ENCODE measurements at places on chromosomes 6 and 20.

- DNase-seq, result no peak
These were observed 121.7 kb downstream of the BCAS1 start for GRCh38 chr20:53948383-53949318.

GRCh38 chr6:111952821-111953540 lies 79.7 kb upstream of the FYN start:
- DNase-seq, result peak; percentile 76

- DNase-seq, result no peak
These were observed 1.4 kb downstream of the MPC1 start for GRCh38 chr6:166381381-166381732.

GRCh38 chr6:3726421-3726820 lies 25.1 kb downstream of the PXDC1 start:
- no peak for DNase-seq

- no peak for DNase-seq
These were observed 156.0 kb downstream of the TBC1D7 start for GRCh38 chr6:13172291-13172690.

DNA sequence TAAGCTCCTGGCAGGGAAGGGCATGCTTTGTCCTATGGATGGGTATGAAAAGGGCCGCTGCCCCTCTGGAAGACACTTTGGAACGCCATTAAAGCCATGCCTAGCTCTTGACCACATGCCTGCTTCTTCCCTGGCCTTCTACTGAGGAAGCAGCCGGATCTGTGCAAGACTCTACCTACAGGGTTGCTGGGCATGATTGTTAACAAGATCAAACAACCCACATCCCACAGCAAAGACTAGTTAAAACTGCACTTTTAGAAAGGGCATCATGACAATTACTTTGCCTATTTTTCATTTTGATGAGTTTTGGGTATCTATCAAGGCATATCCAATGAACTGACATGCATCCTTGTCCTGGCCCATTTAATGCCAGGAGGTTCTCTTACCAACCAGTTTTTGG lies 25.5 kb downstream of the NSFL1C start:
- DNase-seq, result no peak

DNA sequence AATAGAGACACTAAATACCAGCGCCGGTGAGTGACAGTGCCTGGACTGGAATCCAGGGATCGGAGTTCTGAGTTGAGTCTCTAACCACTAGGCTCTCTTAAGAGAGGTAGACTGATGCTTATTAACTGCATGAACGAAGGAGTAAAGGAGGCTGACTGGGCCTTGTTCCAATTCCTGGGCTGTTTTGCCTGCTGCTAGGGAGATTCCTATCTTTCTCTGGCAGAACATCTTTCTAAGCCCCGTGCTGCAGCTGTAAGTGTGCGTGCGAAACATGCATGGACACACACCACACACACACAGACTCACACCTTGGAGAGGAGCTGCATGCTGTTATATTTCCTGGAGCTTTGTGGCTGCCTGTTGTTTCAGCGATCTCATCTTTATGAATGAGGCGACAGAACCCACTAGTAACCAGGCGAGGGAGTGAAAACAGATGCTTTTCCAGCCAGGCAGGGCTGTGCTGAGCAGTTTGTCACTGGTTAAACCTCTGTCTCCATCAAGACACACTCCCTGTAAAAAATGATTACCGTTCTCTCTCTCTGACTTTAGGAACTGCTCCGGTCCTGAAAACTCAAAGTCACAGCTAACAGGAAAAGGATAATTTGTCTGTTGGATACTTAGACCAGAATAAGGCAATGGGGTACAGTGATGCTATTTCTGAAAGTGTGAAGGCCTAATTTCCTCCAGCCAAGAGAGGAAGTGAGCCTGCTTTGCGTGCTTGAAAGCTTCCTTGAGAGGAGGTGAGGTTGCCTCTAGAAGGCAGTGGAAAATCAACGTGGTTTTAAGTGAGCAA lies 157.4 kb upstream of the ZNF217 start:
- DNase-seq, result peak; percentile 96

DNA sequence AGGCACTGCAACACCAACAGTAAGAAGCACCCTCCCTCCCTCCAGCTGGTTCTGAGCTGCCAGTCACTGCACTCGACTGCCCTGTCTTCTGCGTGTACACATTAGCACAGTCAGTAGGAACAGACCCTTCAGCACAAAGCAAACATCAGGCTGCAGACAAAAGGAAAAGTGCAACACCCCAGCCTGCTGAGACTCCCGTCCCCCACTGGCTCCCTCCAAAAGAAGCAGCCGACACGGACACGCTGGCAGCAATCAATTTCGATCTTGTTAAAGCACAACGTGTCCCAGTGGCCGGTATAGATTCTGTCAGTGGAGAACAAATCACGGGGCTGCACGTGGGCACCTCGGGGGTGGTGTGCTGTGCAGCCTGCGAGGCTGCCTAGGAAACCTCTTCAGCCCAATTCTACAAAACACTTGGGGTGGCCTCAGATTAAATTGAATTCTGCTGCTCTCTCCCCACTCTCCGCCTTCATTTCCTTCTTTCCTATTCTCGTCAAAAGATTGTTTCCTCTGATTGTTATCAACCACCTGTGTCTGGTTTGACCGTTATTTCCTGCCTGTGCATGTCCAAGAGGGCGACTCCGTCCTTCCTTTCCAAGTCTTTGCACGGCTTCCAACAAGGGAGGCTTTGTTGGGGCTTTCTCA lies 38.7 kb downstream of the TRAF3IP2 start:
- DNase-seq, result no peak

DNA sequence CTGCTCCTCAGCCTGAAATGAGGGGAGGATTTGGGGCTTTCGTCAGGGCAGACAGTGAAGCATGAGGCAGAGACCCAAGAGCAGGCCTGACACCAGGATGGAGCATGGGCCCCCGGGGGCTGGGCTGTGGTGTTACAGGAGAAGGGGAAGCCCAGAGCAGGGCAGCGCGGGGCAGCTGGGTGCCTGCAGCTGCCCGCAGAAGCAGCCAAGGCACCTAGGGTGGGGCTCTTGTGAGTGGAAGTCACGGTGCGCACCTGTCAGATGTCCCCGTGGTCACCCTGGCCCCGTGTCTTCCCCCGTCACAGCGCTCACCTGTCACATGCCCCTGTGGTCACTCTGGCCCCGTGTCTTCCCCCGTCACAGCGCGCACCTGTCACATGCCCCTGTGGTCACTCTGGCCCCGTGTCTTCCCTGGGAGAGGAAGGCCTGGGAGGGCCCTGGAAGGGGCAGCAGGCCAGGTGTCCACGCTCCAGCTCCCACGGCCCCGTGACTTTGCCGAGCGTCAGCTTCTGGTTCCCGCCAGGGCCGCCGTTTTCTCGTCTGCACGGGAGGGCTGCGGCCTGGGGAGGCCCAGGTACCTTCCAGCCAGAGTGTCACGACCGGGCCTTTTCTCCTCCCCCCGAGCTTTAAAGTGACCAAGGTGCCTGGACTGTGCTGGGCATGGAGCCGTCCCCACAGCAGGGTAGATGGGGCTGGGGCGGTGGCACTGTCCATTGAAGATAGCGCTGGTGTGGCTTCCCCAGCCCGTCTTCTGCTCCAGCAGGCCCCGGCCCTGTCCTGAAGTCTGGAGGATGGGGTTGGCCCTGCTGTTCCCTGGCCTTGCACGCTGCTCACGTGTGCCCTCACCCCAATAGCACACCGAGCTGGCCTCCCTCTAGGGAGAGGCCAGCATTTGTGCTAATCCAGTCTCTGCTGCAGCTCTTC lies 9.4 kb downstream of the ARFGAP1 start:
- no peak for DNase-seq

GRCh38 chr20:46027245-46027853 lies 1.7 kb upstream of the SLC12A5 start:
- peak; percentile 68 for DNase-seq

DNA sequence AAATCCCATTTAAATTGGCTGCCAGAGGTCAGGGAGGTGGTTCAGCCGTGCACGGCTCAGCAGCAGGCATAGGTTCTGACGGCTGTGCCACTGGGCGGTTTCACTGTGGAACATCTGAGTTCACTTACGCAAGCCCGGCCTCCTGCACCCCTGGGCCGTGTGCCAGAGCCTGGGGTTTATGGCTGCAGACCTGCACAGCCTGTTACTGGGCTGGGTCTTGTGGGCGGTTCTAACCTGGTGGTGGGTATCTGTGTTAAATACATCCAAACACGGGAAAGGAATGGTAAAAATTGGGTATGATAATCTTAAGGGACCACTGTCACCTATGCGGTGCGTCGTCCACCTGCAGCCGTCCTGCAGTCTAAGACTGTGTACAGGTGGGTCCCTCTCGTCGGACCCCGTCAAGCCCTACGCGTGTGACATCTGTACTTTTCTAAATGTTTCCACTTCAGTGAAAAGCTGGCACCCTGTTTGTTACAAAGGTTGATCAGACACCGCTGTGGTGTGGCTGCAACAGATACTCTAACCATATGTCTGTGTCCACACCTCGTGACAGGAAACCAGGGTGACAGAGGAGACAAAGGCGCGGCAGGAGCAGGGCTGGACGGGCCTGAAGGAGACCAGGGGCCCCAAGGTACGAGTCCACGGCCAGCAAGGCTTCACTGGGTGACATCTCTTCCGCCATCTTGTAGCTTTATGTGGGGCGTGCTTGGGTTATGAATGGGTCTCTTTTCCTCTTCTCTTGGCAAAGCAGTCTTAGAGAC lies 21.5 kb downstream of the COL9A3 start:
- DNase-seq, result no peak

GRCh38 chr6:10964684-10965083 lies 77.8 kb downstream of the SYCP2L start:
- DNase-seq, result no peak

- peak; percentile 42 for DNase-seq
These were observed 79.0 kb upstream of the ZNF217 start for GRCh38 chr20:53672484-53673129.

DNA sequence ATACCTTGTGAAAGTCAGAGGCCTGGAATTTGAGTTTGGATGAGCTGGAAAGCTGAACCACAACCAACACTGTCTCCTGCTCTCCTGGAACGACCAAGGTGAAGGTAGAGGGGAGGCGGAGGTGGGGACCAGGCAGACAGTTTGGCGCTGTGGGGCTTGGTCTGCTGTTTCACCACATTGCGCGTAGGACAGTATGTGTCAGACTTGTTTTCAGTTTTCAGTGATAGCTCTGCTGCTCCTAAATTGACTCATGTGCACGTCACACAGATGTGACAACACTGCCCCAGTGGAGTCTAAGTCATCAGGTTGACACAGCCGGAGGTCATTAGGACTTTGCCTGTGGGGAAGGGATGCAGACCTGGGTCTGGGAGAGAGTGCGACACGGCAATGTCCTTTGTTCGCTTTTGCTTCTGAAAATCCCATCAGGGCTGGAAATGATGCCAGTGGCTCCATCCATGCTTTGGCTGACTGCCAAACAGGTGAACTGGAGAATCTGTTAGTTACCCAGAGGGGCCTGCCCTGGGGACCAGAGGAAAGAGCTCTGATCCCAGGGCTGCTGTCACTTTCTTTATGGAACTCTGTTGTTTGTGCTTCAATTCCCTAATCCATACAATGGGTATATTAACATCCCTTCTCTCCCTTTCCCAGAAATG lies 255.5 kb downstream of the CDC5L start:
- no peak for DNase-seq

DNA sequence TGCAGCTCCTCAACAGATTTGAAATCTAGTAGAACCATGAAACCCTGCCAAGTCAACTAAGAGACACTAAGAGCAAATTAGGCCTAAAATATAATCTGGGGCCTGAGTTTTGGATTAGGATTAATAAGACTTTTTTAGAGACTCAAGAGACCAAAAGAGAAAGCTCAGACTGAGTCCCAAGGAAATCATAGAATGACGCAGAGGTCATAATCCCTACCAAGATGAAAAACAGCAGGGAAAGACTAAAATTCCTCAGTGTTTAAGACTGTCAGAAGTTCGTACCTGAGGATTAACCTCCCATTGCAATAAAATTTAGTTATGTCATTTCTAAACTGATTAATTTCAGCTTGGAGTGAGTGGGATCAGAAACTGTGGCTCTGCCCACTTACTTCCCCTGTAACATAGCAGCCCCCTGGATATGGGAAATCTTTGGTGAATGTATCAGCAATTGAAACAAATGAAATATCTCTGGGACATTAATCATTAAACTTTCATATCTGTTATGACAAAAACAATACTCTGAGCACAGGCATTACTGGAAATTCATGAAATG lies 200.3 kb downstream of the EDN1 start:
- peak; percentile 35 for DNase-seq

All from fibroblast of upper back skin (primary cell).